Activated T-helper 2 cell treated with anti-CD3 and anti-CD28 coated beads, Interferon-gamma antibody, Interleukin-2, Interleukin-4, amounts not matched to agents 10 μg/mL and 5 μg/mL and 100 μg/mL, durations not matched to agents 14 hours and 24 hours and 36 hours (primary cell): ENCODE measurements at places on chromosomes 5 and 9.

DNA sequence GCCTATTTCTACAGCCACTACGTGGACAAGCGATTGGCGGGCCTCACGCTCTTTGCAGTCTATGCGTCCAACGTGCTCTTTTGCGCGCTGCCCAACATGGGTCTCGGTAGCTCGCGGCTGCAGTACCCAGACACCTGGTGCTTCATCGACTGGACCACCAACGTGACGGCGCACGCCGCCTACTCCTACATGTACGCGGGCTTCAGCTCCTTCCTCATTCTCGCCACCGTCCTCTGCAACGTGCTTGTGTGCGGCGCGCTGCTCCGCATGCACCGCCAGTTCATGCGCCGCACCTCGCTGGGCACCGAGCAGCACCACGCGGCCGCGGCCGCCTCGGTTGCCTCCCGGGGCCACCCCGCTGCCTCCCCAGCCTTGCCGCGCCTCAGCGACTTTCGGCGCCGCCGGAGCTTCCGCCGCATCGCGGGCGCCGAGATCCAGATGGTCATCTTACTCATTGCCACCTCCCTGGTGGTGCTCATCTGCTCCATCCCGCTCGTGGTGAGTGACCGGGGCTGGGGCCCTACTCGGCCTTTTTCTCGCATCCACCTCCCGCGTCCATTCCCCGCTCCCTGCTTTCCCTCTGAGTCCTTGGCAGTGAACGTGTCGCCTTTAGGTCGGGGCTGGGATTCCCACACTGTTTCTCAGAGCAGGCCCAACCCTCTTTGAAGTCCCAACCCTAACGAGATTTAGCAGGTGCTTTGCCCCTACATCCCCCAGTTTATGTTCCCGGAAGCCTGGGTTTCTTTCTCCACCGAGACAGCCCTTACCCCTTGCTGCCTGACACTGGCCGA, 1.8 kb downstream of the PTGER4 start:
- H3K27ac ChIP-seq, result peak overlapping the region; percentile 96
- peak; percentile 30 for DNase-seq
- peaks cover 52% of the 10 kb centered on the region for H3K4me1 ChIP-seq
- H3K27me3 ChIP-seq, result no peaks in the 10 kb centered on the region
- H3K4me3 ChIP-seq, result peak overlapping the region; percentile 99

GRCh38 chr5:123116058-123116457, 27.0 kb downstream of the PRDM6 start:
- no peak overlapping the region for H3K27ac ChIP-seq
- no peak overlapping the region for H3K4me3 ChIP-seq

DNA sequence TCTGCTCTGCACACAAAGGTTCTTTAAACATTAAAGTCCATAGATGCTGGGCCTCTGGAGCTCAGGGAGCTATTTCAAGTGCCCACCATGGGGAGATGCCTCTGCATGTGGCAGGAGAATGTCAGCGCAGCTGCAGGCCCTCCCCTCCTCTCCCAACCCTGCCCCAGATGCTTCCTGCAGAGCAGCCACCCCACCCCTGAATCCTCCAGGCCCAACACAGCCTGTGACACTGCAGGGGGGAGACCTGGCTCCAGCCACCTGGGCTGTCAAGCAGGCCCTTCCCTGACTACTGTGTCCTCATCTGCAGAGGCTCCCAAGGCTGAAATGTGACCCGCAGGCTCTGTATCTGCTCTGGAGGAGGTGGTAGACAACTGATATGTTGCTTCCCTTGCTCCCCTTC, 213.9 kb downstream of the GABBR2 start:
- no peak overlapping the region for H3K27ac ChIP-seq
- no peak for DNase-seq
- H3K27me3 ChIP-seq, result peaks cover 1% of the 10 kb centered on the region
- H3K36me3 ChIP-seq, result no peaks in the 10 kb centered on the region

DNA sequence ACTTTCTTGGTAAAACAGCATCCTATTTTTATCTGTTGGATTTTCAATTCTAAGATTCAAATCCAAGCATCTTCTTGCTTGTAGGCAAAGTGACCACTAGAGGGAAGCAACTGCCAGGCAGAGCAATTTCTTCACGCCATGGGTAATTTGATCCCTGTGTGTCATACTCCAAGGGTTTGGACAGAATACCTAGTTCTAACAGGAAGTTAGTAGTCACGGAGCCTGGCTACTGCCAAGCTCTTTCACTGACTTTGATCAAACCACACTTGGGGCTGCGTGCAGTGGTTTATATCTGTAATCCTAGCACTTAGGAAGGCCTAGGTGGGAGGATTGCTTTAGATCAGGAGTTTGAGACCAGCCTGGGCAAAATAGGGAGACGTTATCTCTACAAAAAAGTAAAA, 473.6 kb upstream of the TNC start:
- H3K36me3 ChIP-seq, result no peaks in the 10 kb centered on the region
- DNase-seq, result no peak
- no peaks in the 10 kb centered on the region for H3K4me1 ChIP-seq
- no peak overlapping the region for H3K4me3 ChIP-seq
- H3K27ac ChIP-seq, result no peak overlapping the region

DNA sequence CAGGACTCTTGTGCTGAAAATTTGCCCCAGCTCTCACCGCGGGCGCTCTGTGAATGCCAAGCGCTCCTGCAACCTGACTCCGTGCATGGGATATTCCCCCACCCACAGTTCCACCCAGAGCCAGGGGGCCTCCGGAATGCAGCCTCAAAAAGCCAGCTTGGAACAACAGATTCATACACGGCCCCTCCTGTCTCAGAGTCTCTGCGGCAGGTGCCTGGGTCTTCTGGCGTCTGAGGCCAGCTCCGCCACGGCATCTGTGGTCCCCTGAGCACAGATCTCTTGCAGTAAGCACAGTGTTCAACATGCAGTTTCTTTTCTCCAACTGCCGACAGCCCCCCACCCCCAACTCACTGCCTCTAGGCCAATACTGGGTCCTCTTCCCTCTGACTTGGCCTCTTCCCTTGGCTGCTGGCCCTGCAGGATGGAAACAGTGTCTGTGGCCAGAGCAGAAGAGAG, 355.7 kb upstream of the IRX2 start:
- no peak for DNase-seq
- H3K27me3 ChIP-seq, result peaks cover 5% of the 10 kb centered on the region
- no peaks in the 10 kb centered on the region for H3K4me1 ChIP-seq
- no peak overlapping the region for H3K27ac ChIP-seq
- H3K36me3 ChIP-seq, result no peaks in the 10 kb centered on the region

GRCh38 chr9:128887914-128888350, 6.0 kb downstream of the LRRC8A start:
- peaks cover 37% of the 10 kb centered on the region for H3K4me1 ChIP-seq
- no peaks in the 10 kb centered on the region for H3K27me3 ChIP-seq
- peaks cover 58% of the 10 kb centered on the region for H3K36me3 ChIP-seq
- no peak overlapping the region for H3K27ac ChIP-seq
- no peak for DNase-seq
- no peak overlapping the region for H3K4me3 ChIP-seq

DNA sequence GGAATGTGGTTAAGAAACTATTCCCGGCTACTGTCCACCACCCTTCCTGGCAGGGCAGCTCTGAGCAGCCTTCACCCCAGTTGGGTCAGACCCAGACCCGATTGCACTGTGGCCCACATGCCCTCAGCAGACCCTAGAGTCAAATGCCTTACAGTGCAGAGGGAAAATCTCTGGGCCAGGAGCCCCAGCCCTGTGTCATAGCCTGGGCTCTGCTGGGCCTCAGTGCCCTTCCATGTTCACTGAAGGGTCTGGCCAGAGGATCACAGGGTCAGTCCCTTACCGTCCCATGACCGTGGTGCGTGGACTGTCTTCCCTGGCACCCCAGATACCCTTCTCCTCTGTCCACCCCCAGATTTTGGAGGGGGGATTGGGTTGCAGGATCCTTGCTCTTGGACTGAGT, 73.5 kb upstream of the COL5A1 start:
- no peak for DNase-seq
- H3K36me3 ChIP-seq, result no peaks in the 10 kb centered on the region
- H3K27me3 ChIP-seq, result no peaks in the 10 kb centered on the region
- H3K4me3 ChIP-seq, result no peak overlapping the region
- no peak overlapping the region for H3K27ac ChIP-seq

DNA sequence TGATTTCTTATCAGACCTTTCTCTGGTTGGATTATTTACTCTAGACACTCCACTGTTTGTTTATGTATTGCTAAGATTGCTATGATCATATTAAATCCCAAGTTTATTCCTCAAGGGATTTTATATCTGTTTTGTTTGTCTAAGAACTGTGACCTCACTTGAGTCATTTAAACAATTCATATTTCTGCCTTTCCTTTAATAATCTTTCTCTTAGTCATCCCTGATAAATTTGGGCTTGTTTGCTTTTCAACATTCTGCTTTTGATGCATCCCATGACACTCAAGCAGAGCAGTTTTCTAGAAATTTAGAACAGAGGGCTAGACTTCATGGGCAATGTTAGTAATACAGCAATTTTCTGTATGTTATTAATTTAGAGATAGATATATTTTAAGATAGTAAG, 231.6 kb upstream of the TNC start:
- no peak for DNase-seq
- H3K27me3 ChIP-seq, result no peaks in the 10 kb centered on the region
- H3K36me3 ChIP-seq, result no peaks in the 10 kb centered on the region
- no peak overlapping the region for H3K27ac ChIP-seq
- no peaks in the 10 kb centered on the region for H3K4me1 ChIP-seq

DNA sequence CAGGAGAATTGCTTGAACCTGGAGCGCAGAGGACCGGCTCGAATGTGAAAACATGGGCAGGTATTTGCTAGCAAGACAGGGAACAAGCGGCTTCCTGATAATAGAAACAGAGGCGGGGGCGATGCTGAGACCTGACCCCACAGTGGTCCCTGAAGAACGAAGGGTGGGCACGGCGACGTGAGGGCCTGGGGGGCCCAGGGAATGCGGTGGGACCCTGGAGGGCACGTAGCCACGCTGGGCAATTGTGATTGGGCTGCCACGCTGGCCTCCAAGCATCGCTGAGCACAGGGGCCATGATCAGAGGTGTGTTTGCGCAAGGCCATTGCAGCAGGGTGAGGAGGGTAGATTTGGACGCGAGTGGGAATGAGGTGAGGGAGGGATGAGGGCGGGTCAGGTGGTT, 30.7 kb downstream of the MED10 start:
- no peaks in the 10 kb centered on the region for H3K4me1 ChIP-seq
- H3K27me3 ChIP-seq, result no peaks in the 10 kb centered on the region
- no peaks in the 10 kb centered on the region for H3K36me3 ChIP-seq
- no peak for DNase-seq

- H3K4me1 ChIP-seq, result no peaks in the 10 kb centered on the region
- no peak overlapping the region for H3K4me3 ChIP-seq
- H3K27ac ChIP-seq, result no peak overlapping the region
- no peaks in the 10 kb centered on the region for H3K36me3 ChIP-seq
- no peak for DNase-seq
- peaks cover 13% of the 10 kb centered on the region for H3K27me3 ChIP-seq
These were observed 35.5 kb downstream of the BHMT start for GRCh38 chr5:79147076-79147475.

DNA sequence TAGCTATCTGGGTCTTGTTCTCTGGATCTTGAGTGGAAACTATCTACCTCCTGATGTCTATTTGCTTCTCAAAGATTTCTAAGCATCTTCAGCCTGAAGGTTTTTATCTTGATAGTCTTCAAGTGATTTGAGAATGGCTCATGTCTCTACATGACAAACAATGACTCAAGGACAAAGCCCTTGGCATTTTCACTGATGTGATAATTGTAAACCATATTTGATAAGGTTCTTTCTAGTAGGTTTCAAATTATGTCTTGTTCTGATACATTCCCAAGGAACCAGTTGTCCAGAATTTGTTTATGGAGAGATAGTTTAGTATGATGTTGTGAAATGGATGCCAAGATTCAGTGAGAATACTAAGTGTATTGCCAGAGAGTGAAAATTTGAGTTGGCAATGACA, 1079.3 kb upstream of the CDH9 start:
- H3K27ac ChIP-seq, result no peak overlapping the region
- DNase-seq, result no peak

DNA sequence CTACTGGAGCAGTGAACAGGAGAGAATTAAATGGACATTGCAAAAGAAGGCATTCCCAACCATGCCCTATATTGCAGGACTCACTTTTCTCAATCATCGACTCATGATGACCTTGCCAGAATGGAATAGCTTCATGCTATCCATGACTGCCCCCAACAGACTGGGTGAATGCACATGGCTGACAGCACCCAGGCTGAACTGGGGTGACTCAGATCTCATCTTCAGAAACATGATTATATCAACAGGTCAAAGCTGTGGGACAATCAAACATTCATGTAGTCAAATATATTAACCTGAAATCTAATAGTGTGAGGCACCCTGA, 34.7 kb upstream of the MIER3 start:
- no peak overlapping the region for H3K4me3 ChIP-seq
- H3K36me3 ChIP-seq, result no peaks in the 10 kb centered on the region
- peaks cover 21% of the 10 kb centered on the region for H3K4me1 ChIP-seq
- no peaks in the 10 kb centered on the region for H3K27me3 ChIP-seq

GRCh38 chr9:89116064-89116804, 62.4 kb downstream of the SHC3 start:
- no peak overlapping the region for H3K4me3 ChIP-seq
- H3K27ac ChIP-seq, result no peak overlapping the region
- no peaks in the 10 kb centered on the region for H3K36me3 ChIP-seq
- no peak for DNase-seq
- no peaks in the 10 kb centered on the region for H3K4me1 ChIP-seq

DNA sequence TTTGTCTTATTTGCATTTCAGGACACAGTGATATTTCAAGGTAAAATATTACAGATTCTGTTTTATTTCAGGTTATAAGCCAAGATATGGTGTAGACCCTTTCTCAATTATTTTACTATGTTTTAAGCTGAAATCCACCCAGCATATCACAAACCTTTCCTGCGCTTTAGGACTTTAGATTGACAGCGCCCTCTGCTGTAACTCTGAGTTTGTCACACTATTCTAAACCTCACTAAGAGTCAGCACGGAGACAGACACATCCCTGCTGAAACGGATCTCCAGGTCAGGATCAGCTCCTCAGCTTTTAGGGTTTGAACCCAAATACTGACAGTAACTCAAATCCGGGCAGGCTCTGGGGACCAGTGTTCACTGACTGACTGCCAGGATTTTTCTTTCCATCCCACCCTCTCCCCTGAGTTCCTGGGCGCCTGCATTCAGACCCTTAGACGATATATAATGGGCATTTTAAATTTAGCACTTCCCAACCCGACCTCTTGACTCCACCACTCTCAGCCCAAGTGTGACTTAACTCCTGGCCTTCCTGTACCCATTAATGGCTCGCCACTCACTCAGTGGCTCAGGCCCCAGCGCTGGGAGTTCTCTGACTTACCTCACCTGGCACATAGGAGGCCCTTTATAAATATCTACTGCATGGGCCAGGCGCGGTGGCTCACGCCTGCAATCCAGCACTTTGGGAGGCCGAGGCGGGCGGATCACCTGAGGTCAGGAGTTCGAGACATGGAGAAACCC, 33.5 kb downstream of the TLX3 start:
- H3K27me3 ChIP-seq, result peaks cover 9% of the 10 kb centered on the region
- H3K36me3 ChIP-seq, result no peaks in the 10 kb centered on the region
- no peaks in the 10 kb centered on the region for H3K4me1 ChIP-seq
- no peak overlapping the region for H3K27ac ChIP-seq
- no peak for DNase-seq
